ENCODE measurements at places on chromosomes 13 and 19. TPM values are rescaled to one million over a fixed set of nuclear protein-coding genes. Genes with fewer than 3 reads are reported as not detected.

Gene DNAJB1
- 78.3 TPM for total RNA-seq

Gene KLK7
- total RNA-seq = 0.72 TPM

Gene FFAR3
- 0.11 TPM for total RNA-seq

Gene MBD3L3
- not detected for total RNA-seq

Gene RFX1
- total RNA-seq = 5.8 TPM

Gene CFAP97D2
- not detected for total RNA-seq

Gene ZNF729
- total RNA-seq = 0.30 TPM

Gene CRLF1
- total RNA-seq = 13.8 TPM

Gene DENND1C
- 0.59 TPM for total RNA-seq

Gene ATP8B3
- 1.1 TPM for total RNA-seq

Gene SIAH3
- 11.5 TPM for total RNA-seq

Gene INSL3
- not detected for total RNA-seq

Gene PRRG2
- total RNA-seq = 0.83 TPM

Gene SERP2
- total RNA-seq = 24.9 TPM

Gene NFIC
- 17.2 TPM for total RNA-seq

Gene NUCB1
- 149 TPM for total RNA-seq

Gene PTGIR
- 1.9 TPM for total RNA-seq

Gene TTC9B
- total RNA-seq = 19.9 TPM

Gene KLK15
- not detected for total RNA-seq

Gene METTL21C
- 0.39 TPM for total RNA-seq

Gene OLFM4
- 1.5 TPM for total RNA-seq

Gene C19orf38
- total RNA-seq = 2.9 TPM

Gene CCDC70
- not detected for total RNA-seq

Gene MTMR6
- total RNA-seq = 16.3 TPM

Gene TMPRSS9
- total RNA-seq = 0.33 TPM

Gene ADM5
- total RNA-seq = 0.88 TPM

Gene CD209
- 1.9 TPM for total RNA-seq

Gene ELSPBP1
- total RNA-seq = not detected

Gene CEACAM18
- not detected for total RNA-seq

Gene ZNF584
- 18.3 TPM for total RNA-seq

Gene ZNF738
- total RNA-seq = 24.4 TPM

Gene GRK1
- 0.89 TPM for total RNA-seq

Measured in spinal cord (tissue), 10 donors.